ENCODE measurements at places on chromosomes 12 and 14.

DNA sequence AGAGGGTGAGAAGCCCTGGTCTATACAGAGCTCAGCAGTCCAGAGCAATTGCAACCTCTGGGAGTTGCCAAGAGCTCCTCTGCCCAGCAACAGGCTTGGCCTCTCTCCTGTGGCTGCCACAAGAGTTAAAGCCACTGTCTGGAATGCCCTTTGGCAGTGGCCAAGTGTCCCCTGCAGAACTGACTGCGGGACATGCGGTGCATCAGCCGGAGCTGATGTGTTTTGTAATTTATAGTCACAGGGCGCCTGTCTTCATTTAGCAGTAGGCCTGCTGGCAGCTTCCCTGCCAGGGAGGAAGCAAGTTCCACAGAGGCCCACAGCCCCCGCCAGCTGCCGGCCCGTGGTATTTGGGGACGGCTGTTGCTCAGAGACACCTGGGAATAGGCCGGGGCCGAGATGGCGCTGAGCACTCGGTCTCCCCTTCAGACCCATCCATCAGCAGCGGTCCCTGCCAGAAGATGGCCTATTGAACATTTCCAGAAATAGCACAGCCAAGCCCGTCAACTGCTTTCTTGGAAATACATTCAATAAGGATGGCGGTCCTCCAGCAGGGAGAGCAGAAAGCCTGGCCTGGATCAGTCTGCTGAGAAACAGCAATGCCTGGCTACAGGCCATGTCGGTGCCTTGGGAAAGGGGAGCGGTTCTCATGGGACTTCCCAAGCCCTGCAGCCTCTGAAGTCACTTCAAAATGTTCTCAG, 217.4 kb downstream of the CRADD start:
- no peak for DNase-seq

DNA sequence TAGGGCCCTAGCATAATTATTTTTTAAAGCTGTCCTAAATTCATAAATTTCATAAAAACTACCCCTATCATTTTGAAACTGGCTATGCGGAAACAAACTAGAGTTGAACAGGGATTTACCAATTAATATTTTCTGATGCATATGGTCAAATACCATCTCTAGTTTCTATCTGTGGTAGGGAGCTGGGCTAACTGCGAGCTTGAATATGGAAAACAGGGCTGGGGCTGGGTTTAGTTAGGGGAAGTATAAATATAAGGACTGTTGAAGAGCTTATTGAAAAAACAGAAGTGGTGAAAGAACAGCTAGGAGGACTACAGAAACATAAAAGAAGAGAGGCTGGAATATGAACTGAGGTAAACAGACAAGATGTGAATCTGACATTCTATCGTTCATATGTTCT, 91.8 kb downstream of the SLC38A1 start:
- DNase-seq, result no peak

GRCh38 chr12:19642345-19642744, 203.1 kb downstream of the AEBP2 start:
- no peak for DNase-seq

DNA sequence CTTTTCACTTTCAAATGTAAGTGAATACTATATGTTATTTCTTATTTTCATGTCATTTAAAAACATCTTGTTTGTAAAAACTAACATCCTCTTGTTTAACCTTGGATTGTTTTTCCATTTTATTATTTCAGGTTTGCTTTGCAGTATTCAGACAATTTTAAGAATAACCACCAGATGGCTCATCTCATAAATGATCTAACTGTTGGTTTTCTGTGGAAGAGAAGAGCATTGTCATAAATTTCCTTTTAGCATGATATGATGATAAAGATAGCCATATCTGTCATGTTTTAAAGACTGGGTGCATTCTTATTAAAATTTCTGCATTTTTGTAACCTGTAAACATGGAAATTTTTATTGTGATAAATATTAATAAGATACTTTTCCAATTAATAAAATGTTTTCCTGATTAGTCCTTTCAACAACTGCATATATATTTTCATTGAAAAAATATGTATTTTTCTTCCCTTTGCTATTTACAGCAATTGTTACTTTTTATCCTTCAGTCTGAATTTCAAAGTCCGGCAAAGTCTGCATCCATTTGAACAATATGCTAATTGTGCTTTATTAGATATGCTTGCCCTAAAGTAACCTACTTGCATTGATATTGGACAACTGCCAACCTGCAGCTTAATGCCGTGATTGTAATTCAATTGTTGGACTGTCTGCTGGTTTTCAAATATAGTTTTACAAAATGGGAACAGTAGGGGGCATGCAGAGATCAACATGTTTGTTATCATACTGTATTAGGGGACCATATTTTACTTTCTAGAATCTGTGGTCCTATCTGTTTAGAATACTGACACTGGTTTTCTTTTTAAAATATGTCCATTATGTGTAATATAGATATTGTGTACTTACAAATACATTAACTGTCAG, 163.4 kb downstream of the GARIN6 start:
- DNase-seq, result no peak

DNA sequence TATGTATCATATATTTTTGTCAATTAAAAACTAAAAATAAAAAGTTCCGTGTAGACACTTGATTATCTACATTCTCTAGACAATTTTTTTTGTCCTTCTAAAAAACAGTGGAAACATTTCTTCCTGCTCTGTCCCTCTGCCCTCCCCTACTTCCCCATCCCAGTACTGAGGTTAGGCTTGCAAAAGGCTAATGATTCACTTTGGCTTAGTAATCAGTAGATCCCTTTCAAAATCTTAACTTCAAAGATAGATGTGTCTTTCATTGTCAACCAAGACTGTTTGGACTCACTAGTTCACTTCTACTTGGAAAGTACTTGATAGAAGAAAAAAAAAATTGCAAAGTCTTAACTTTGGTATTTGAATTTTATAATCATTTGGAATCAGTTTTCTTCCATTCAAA, 3.8 kb downstream of the SETD3 start:
- no peak for DNase-seq

DNA sequence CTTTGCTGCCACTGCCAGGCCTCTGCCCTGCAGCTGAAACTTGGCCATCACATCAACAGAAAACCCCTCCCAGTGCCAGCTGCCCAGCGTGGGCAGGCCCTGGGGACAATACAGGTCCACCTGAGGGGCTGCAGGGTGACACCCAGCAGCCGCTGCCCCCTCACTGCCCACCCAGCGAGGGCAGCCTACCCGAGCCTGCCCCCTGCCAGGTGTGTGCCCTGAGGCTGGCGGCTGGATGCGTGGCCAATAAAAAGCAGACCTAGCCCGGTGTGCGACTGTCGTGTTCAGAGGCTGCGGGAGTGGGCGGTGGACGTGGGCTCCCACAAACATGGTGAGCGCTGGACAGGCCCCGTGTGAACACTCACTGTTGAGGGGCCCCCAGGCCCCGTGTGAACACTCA, 4.7 kb upstream of the ADSS1 start:
- no peak for DNase-seq

DNA sequence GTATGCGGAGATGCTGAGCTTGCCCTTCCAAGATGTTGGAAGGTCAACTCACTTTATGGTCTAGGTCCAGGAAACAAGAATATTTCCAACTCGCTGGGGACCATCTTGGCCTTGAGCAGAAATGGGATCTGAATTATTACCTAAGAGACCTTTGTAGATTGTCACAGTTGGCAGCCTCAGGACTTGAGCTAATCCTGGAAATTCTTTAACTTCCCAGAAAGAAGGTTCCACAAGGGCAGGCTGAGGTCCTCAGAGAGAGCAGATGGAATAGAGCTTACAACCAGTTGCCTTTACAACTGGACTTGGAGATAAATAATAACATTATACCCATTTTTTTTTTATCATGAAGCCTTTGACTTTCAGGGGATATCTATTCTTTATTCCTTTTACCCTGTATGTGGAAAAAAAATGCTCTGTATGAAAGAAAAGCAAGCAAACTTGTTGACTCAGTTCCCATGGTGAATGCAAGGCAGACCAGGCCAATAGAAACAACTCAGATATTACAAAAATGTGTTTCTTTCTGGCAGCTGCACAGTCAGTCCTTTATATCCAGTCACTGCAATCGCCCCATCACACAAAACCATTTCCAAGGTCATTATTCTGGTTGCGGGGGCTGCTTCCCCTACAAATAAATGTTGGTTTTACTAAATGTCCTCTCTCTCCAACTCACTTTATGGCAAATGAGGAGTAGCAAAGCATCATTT, 401.4 kb downstream of the ZFP36L1 start:
- no peak for DNase-seq

DNA sequence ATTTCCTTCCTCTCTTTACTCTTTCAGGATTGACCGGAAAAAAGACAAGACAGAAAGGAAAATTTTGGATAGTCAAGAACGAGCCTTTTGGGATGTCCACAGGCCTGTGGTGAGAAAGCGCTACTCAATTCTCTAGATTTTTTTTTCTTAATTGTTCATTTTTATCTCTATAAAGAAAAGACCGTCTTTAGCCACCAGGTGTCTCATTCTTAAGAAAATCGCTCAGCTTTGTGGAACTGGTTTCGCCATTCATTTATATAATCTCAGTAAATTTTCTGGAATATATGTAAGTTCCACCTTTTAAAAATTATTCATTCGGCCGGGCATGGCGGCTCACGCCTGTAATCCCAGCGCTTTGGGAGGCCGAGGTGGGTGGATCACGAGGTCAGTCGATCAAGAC, 421.1 kb downstream of the DPF3 start:
- no peak for DNase-seq

- DNase-seq, result no peak
Observed at GRCh38 chr14:61662437-61663311, 32.6 kb upstream of the HIF1A start.

- DNase-seq, result no peak
Observed at GRCh38 chr12:759628-760027, 7.2 kb downstream of the WNK1 start.

- DNase-seq, result no peak
Observed at GRCh38 chr12:87349681-87350080, 679.5 kb downstream of the C12orf50 start.

GRCh38 chr14:74568911-74569310, 43.1 kb downstream of the LTBP2 start:
- DNase-seq, result no peak

GRCh38 chr14:73736842-73737241, 22.7 kb upstream of the PNMA1 start:
- no peak for DNase-seq

- no peak for DNase-seq
Observed at GRCh38 chr12:119301379-119301778, 33.1 kb upstream of the CCDC60 start.

DNA sequence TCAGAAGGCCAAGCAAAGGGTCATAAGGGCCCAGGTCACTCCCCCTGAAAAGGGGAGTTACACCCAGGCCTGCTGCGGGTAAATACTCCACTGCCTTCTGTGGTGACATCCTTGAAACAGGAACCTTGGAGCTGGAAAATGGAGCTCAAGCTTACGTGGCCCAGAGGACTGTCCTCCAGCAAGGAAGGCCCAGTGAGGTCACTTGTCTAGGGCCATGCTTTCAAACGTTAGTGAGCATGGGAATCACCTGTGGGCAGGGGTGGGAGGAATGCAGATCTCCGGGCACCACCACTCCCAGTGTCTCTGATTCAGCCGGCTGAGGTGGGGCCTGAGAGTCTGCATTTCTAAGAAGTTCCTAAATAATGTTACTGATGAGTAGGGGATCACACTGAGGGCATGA, 140.5 kb upstream of the CCND2 start:
- DNase-seq, result no peak

GRCh38 chr12:55929306-55929791, 1.6 kb upstream of the DGKA start:
- DNase-seq, result no peak

Measured in NT2/D1 (cell line).